Muscle of leg (tissue), 16 donors: ENCODE measurements at places on chromosomes 12 and 14.

GRCh38 chr12:104182621-104183378 lies 32.8 kb upstream of the TXNRD1 start:
- DNase-seq, result no peak

DNA sequence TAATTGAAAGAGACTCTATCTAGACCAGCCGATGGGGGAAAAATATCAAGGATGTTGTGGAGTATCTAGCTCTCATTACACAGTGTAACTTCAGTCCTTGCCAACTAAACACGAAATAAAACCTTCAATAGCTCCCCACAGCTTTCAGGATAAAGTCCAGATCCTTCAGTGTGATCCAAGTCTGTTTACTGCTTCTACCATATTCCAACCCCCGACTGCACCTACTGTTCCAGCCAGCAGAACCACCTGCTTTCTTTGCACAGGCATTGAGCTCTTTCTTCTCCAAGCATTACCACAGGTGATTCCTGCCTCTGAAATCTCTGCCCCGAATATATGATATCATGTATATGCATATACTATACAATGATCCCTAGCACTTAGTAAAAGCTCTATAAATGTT lies 2.2 kb upstream of the LRRC23 start:
- DNase-seq, result no peak

- no peak for DNase-seq
These were observed 91.8 kb downstream of the SLC38A1 start for GRCh38 chr12:46177025-46177424.

DNA sequence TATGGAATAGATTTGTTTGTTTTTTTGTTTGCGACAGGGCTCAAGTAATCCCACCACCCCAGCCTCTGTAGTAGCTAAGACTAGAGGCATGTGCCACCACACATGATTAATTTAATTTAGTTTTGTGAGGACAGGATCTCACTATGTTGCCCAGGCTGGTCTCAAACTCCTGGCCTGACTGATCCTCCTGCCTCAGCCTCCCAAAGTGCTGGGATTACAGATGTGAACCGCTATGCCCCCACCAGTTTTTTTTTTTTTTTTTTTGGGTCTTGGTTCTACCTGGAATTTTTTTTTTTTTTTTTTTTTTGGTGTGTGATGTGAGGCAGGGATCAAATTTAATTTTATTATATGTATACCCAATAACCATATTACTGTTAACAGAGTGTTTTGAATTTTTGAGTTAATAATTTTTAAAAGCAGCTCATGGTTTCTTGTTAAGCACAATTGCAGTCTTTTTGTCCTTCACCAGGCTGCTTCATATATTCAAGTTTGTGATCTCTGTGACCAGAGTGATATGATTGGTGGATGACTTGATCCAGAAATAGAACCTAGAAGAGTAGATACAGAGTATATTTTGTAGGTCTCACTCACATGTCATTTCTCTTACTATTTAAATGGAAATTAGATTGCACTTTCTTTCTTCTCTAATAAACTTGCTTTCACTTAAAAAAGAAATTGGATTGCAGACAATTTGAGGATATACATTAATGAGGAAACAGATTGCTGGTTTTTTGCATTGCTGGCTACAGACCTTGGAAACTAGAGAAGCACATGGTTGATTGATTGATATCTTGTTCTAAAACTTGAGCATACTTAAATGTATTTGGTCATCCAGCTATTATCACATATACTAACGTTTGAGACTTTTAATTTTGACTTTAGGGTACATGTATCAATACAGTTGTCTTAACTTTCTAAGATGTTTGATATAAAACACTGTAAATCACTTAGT lies 13.2 kb downstream of the ADIPOR2 start:
- DNase-seq, result no peak
